Amniotic stem cell (primary cell): ENCODE measurements at places on chromosomes 3 and 15.

- DNase-seq = no peak
These were observed 330.9 kb upstream of the C2CD4B start for GRCh38 chr15:62495670-62496614.

DNA sequence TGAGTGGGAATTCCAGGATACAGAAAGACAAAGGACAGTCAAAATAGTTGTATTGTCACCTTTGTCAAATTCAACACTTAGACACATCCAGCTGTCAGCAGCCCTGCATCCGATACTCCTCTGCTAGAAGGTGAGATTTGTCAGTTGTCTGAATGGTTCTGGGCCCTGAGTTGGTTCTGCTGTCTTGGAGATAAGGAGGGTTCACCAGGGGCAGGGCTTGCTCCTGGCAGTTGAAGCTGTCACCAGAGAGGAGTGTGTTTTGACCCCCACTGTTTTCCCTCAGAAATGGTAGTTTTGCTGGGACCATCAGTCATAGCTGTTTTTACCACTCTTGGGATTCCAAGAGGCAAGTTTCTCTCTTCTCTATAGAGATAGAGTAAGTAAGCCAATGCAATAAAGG is 3.2 kb upstream of the KY start:
- no peak for DNase-seq

- no peak for DNase-seq
These were observed 61.0 kb downstream of the SEMA6D start for GRCh38 chr15:47778263-47778770.

DNA sequence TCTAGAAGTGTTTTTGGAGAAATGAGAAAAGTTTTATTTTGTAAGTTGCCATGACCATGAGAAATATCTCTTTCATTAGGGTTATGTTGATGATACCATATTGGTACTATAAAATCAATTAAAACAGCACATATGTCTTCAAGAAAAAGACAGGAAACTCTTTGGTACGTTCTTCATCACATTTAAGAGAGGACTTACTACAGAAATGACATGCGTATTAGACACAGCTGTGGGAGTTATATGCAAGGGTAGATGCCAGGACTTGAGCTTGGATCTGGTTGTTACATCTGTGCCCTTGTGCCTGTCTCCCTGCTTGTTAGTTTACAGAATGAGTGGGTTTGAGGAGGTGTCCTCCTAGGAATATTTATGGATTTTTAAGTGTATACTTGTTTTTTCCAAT is 103.4 kb upstream of the P2RY1 start:
- DNase-seq = no peak
